ENCODE measurements at places on chromosomes 1 and 21.

DNA sequence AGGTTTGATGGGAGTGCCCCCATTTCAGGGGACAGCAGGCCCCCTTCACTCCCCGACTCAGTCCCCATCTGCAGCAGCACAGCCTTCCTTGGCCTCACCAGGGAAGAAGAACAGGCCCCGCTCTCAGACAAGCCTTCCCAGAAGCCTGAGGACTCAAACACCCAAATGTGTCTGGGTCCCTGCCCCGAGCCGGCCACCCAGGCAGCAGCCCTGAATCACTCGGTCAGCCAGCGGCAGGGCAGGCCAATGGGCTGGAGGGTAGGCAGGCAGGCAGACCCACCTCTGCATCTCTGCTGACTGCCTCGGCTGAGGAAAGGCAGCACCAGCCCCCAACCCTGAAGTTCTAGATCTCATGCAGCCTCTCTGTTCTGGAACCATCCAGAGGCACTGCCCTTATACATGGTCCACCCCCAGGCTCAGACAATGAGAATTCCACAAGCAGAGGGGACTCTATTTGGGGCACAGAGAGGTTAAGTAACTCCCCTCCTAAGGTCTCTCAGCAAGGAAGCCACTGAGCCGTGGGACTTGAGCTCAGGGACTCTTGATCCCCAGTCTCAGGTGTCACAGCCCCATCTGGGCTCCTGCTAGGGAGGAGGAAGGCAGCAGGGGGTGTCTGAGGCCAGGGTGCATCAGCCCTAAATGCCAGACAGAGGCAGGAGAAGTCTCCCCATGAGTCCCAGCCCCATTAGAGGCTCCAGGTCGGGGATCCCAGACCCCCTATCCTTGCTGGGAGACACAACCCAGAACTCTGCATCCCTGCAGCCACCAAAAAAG lies 33.2 kb upstream of the RUNX3 start:
- DNase-seq = no peak

DNA sequence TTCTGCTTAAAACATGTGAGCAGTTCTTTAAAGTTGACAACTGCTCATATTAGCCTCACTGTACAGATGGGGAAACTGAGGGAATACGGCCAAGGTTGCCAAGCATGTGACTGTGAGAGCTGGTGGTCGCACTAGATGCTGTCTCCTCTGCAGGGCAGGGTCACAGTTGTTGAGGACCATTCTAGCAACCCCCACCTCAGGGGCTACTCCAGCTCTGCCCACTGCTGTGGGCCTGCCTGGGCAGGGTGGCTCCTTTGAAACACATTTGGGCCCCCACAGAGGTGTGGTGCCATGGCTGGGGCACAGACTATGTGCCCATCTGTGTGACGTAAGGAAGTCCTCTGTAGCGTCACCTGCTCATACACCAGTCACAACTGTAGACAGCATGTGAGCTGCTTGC lies 779 bp downstream of the THEM5 start:
- DNase-seq = no peak

DNA sequence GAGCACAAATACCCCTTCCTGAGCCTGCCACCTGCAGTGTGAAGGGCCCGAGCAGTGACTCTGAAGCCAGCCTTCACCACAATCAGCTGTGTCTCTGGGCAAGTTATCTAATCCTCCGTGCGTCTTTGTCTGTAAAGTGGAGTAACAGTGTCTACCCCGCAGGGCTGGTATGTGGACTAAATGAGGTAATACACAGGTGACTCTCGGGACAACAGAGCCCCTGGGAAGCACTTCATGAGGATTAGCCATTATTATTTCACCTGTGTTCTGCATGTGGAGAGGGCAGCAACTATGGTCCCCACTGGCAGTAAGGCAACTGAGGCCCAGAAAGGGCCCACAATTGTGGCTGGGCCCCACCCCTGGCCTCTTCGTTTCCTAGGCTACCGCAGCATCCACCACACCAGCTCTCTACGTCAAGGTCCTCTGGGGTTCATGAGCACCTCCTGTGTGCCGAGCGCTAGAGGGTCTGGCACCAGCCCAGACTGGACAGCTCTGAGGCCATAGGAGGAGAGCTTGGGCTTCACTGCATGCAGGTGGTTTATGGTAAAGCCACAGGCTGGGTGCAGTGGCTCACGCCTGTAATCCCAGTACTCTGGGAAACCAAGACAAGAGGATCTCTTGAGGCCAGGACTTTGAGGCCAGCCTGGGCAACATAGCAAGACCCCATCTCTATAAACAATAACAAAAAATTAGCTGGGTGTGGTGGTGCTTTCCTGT lies 41.3 kb upstream of the LRP8 start:
- DNase-seq = no peak

DNA sequence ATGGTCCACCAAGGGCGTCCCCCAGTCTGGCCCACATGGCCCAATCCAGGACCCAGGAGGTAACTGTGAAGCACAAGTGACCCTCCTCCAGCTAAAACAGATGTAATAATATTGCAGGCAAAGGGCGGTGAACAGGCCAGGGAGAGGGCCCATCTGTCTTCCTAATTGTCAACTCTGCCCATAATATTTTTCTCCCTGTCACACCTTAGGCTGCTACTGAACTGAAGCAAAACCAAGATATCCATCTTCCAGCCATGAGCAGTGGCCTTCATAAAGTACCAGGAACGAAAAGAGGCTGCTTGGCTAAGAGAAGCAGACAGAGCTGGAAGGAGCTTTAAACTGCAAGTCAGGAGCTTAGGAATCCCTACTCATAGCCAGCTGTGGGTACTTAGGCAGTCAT lies 3.1 kb downstream of the KANK4 start:
- DNase-seq = no peak

DNA sequence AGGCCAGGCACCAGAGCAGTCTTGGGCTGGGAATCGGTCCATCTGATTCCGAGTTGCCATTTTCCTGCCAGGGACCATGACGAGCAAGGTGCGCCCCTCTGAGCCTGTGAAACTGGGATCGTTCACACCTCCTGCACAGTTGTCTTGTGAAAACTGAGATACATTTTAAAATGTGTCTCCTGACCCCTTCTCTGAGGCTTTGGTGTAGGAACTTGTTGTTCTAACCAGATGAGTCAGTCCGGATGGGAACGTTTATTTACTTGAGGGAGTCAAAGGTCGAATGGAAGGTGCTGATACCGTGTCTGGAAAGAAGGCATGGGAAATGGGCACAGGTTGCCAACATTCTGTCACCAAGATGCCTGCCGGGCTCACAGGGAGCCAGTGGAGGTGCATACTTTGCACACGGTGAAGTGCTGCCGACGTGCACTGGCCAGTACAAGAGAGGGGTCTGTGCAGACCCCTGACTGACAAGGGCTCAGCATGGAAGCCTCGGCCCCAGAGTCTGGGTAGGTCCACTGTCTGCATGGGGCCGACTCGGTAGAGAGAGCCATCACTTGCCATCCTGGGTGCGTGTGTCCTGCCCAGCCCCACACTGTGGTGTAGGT lies 7.4 kb upstream of the KCNN3 start:
- no peak for DNase-seq

DNA sequence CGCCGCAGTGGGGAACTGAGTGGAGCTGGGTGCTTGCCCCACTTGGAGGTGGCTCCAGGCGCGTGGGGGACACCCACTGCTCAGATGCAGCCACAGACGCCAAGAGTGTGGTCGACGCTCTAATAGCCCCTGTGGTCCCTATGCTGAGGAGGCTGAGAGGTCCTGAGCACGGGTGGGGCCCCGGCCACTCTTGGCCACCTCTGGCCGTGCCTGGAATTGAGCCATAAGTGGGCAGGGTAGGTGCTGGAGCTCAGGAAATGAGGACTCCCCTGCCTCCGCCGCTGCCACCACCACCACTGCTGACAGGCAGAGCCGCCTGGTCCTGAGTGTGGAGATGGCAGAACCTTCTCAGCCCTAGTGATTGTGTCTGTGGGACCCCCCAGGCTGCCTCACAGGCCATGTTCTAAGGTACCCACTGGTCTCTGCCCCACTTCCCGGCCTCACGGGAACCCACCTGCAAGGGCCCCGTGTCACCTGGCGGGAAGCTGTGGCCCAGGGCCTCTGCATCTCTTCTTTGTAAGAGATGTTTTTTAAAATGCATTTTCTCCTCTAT lies 34.6 kb upstream of the DIP2A start:
- DNase-seq = no peak

GRCh38 chr1:222616525-222616924 lies 1.4 kb upstream of the MIA3 start:
- no peak for DNase-seq

DNA sequence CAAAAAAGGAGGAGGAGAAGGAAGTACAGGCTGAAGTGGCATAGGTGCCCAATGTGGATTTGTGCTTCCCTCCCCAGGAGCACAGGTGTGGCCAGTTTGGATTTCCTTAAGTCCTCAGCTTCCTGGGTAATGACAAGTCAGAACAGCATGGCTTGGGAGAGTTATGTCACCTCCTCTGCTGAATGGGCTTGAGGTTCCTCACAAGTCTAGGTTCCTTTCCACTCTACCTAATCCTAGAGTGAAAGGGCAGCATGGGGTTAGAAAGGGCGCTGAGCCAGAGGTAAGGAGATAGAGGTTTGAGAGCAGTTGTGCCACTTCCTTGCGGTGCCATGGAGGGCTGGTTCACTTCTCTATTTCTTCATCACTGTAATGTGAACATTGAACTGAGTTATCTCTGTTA lies 35.5 kb upstream of the IL20 start:
- DNase-seq = no peak

DNA sequence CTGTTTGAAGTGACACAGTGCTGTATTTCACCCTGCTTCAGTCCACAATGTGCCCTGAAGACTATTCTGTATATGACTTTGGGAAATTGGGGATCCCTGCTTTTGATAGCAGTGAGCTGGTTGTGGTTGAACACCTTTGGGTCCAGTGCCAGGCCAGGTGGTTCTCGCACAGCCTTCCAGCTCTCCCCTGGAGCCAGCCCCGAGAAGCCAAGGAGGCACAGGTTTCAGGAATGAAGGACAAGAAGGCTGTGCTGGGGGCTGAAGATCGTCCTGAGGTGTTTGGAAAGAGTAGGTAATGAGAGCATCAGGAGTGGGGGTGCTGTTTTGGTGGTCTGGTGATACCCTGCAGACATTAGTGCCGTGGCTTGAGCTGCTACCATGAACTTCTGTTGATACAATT lies 131.4 kb upstream of the COL6A1 start:
- no peak for DNase-seq

DNA sequence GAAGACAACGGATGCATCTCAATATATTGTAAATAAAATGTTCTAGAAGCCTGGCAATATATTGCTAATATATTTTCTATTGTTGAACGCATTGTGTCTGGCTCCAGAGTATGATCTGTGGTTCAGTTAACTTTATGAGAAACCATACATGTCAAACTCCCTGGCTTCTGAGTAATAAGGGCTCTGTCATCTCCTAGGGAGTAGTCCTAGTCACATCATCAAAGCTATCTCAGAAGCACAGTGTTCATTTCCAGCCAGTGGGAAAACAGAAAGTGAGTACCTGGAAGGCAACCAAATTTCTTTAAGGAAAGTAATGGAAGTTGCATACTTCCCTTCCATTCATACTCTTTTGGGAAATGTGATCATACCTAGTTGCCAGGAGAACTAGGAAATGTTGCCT lies 27.0 kb upstream of the ST6GALNAC5 start:
- DNase-seq = no peak

DNA sequence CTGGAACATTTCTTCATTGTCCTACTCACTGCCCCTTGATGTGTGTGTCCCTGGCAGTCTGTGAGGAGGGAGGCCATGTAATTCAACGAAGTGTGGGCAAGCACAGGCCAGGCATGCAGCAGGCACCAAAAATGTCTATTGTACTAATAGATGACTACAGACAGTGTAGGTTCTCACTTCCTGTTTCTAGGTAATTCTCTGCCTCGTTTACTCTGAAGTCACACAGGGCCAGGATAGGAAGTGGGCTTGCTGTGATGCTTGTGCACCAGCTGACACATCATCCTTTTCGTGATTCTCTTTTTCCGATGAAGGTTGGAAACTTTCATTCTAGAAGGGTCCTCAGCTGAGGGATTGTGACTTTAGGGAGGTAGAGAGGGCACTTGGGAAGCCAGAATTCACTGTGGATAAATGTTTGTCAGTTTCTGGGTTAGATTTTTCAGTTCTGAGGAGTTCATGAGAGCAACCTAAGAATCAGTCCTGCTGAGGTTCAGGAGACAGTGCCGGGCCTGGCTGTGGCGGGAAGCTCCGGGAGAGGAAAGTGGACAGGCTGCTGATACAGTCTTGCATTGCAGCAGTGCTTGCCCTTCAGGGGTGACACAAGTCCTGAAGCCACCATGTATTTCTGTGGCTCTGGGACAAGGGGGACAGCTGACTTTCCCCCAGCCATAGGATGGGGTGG lies 4.3 kb upstream of the CSF1 start:
- peak; percentile 67 for DNase-seq

GRCh38 chr1:109498161-109498801 lies 4.4 kb downstream of the CYB561D1 start:
- DNase-seq = no peak

- DNase-seq = no peak
Observed at GRCh38 chr1:172941471-172941870, 109.3 kb downstream of the TNFSF18 start.

DNA sequence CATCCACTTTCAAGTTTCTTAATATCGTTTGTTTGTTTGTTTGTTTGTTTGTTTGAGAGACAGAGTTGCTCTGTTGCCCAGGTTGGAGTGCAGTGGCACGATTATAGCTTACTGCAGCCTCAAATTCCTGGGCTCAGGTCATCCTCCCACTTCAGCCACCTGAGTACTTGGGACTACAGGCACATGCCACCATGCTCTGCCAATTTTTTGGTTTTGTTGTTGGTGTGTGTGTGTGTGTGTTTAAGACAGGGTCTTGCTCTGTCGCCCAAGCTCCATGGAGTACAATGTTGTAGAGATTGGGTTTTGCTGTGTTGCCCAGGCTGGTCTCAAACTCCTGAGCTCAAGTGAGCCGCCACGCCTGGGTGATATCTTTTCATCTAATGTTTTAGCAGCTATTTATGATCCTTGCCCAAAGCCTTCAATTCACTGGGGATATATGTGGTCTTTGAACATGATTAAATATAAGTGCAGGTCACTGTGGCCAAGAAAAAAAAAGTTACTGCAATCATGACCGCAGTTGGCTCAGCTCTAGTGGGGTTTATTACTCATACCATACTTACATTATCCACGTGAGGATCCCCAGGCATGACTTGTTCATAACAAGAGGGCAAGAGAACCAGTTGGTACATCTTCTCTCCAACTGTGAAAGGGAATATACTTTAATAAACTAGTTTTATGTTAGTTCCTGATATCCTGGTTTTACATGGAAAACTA lies 8.0 kb downstream of the RRP1B start:
- DNase-seq = no peak

DNA sequence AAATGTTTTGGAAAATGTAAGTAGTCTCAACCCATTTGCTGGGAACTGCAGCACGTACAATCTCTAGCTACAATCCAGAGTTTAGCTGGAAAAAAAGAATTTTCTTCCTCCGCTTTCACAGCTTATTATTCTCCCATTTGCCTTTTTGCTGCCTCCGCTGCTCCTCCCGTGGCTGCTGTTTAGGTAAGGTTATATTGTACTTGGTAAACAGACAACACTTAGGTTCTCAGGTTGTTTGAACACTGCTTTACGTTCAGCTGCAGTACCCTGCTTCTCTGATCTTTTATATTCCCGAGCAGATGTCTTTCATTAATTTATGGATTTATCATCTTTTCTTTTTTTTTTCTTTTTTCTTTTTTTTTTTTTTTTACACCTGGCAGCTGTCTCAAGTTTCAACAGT lies 14.3 kb downstream of the PROX1 start:
- no peak for DNase-seq
